ENCODE measurements at places on chromosomes 3 and 15.
A peak's percentile ranks its signal among the peaks of the same experiment; 100 is the strongest.

- no peaks in the 10 kb centered on the region for H3K4me1 ChIP-seq
- DNase-seq, result no peak
- H3K27ac ChIP-seq, result no peak overlapping the region
- H3K4me3 ChIP-seq, result no peak overlapping the region
Observed at GRCh38 chr3:51304230-51304629, 80.9 kb upstream of the MANF start.

GRCh38 chr3:127411083-127411727 is 123.4 kb upstream of the PRR20G start:
- H3K27ac ChIP-seq, result no peak overlapping the region
- H3K27me3 ChIP-seq, result peaks cover 4% of the 10 kb centered on the region
- H3K4me3 ChIP-seq, result no peak overlapping the region
- no peaks in the 10 kb centered on the region for H3K4me1 ChIP-seq
- H3K36me3 ChIP-seq, result no peaks in the 10 kb centered on the region
- DNase-seq, result no peak

DNA sequence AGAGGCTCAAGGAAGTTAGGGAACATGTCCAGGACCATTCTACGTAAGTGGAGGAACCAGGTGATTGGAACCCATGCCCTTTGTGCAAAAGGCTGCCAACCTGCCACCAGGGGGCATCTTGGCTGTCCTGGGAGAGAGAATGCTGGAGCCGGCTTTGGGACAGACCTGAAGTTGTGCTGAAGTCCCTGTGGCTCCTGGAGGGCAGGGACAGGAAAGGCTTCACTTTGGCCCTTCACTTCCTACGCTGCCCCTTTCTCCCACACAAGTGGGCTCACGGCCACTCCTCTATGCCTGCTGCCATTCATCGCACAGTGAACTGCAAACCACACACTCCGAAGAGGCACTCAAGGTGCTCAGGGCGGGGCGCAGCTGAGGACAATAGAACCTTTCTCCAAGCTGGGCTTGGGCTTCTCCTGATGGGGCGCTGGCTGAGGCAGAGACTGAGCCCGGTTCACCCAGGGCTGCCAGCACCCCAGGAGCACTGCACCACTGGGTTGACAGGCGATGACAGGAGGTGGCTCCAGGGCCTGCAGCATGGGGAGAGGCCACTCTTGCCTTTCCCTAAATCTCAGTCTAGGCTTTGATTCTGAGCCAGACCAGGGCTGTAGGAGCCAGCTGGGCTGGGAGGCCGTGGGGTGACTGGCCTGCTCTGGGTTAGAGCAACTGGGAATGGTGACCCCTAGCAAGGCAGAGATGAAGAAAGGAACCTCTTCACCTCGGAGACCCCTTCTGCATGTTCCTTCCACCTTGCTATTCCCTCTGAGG is 8.4 kb downstream of the SHF start:
- no peak for DNase-seq
- H3K36me3 ChIP-seq, result no peaks in the 10 kb centered on the region
- no peak overlapping the region for H3K27ac ChIP-seq
- H3K4me1 ChIP-seq, result peaks cover 11% of the 10 kb centered on the region
- H3K4me3 ChIP-seq, result no peak overlapping the region

- peak; percentile 69 for DNase-seq
- no peaks in the 10 kb centered on the region for H3K36me3 ChIP-seq
- H3K27ac ChIP-seq, result peak overlapping the region; percentile 24
- peaks cover 3% of the 10 kb centered on the region for H3K27me3 ChIP-seq
- H3K4me1 ChIP-seq, result peaks cover 53% of the 10 kb centered on the region
Observed at GRCh38 chr3:183435661-183436060, 7.2 kb upstream of the MCF2L2 start.

- no peaks in the 10 kb centered on the region for H3K4me1 ChIP-seq
- no peak overlapping the region for H3K27ac ChIP-seq
- no peak overlapping the region for H3K4me3 ChIP-seq
- H3K27me3 ChIP-seq, result peaks cover 18% of the 10 kb centered on the region
- H3K36me3 ChIP-seq, result no peaks in the 10 kb centered on the region
Observed at GRCh38 chr3:189202583-189202982, 30.8 kb downstream of the TPRG1 start.

DNA sequence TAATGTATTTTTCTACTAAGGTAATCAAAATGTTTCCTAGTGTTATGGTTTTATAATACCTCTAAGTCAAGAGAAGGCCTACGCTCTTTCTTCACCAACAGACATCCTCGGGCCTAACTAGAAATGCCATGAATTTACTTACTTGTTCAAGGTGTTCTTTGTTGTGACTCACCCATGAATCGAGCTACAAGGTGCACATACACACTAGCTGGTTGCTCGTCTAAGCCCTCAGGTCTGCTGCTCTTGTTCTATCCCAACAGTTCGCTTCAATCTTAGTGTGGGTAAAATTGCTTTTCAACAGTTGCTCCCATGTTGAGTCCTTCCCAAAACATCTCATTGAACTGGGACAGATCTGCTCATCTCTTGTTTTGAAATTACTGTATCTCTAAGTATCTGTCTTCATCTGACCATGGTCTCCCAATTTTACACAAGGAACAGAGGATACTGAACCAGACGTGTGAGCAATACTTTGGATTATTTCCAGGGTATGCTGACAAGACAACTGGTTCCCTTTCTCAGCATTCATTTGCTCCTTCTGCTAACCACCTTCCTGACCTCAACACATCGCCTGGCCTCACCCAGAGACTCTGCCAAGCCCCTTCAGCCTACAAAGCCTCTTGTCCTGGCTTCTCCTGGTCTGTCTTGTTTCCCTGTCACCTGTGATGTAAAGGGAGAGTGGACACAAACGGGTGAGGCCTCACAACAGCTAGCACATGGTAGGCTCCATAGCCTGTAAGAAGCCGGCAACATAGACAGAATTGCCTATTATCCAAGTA is 84.2 kb downstream of the NEDD4 start:
- H3K27me3 ChIP-seq, result no peaks in the 10 kb centered on the region
- H3K4me1 ChIP-seq, result no peaks in the 10 kb centered on the region
- DNase-seq, result no peak
- H3K27ac ChIP-seq, result no peak overlapping the region

DNA sequence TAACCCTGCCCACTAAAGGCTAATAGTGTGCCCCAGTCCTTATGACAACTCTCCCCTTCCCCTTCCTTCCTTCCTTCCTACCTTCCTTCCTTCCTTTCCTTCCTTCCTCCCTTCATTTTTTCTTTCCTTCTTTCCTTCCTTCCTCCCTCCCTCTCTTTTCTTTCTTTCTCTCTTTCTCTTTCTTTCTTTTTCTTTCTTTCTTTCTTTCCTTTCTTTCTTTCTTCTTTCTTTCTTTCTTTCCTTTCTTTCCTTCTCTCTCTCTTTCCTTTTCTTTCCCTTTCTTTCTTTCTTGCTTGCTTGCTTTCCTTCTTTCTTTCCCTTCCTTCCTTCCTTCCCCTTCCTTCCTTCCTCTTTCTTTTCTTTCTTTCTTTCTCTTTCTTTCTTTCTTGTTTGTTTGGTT is 28.2 kb upstream of the SUSD5 start:
- H3K4me3 ChIP-seq, result no peak overlapping the region
- H3K36me3 ChIP-seq, result no peaks in the 10 kb centered on the region
- H3K27me3 ChIP-seq, result peaks cover 24% of the 10 kb centered on the region
- no peaks in the 10 kb centered on the region for H3K4me1 ChIP-seq
- H3K27ac ChIP-seq, result no peak overlapping the region

GRCh38 chr3:63470745-63471144 is 181.7 kb upstream of the SNTN start:
- no peak overlapping the region for H3K4me3 ChIP-seq
- no peak for DNase-seq
- H3K36me3 ChIP-seq, result no peaks in the 10 kb centered on the region

- no peak overlapping the region for H3K4me3 ChIP-seq
- no peak for DNase-seq
- peaks cover 9% of the 10 kb centered on the region for H3K36me3 ChIP-seq
Observed at GRCh38 chr3:143203142-143203541, 83.6 kb downstream of the CHST2 start.

- H3K4me3 ChIP-seq, result no peak overlapping the region
- peaks cover 8% of the 10 kb centered on the region for H3K36me3 ChIP-seq
- no peak for DNase-seq
- peaks cover 36% of the 10 kb centered on the region for H3K4me1 ChIP-seq
- no peaks in the 10 kb centered on the region for H3K27me3 ChIP-seq
Observed at GRCh38 chr15:74653426-74654102, 37.9 kb downstream of the CLK3 start.

GRCh38 chr3:77655396-77655795 is 615.5 kb downstream of the ROBO2 start:
- no peaks in the 10 kb centered on the region for H3K36me3 ChIP-seq
- H3K27me3 ChIP-seq, result no peaks in the 10 kb centered on the region
- DNase-seq, result no peak
- no peak overlapping the region for H3K27ac ChIP-seq
- no peak overlapping the region for H3K4me3 ChIP-seq
- H3K4me1 ChIP-seq, result no peaks in the 10 kb centered on the region

Data from T-helper 2 cell treated with Interferon-gamma antibody and Interleukin-4, amounts not matched to agents 5 μg/mL and 100 μg/mL, for 36 hours (primary cell).